Left renal cortex interstitium (tissue), 4 donors: ENCODE measurements at places on chromosomes 11 and 22. TPM values are rescaled to one million over a fixed set of nuclear protein-coding genes. Genes with fewer than 3 reads are reported as not detected.

GRCh38 chr11:105051559-105051958 is 6.4 kb upstream of the CARD16 start:
- DNase-seq = no peak

GRCh38 chr11:122724520-122724919 is 69.0 kb downstream of the UBASH3B start:
- no peak for DNase-seq

- no peak for DNase-seq
Measured at GRCh38 chr22:45240104-45240809, 437 bp downstream of the KIAA0930 start.

DNA sequence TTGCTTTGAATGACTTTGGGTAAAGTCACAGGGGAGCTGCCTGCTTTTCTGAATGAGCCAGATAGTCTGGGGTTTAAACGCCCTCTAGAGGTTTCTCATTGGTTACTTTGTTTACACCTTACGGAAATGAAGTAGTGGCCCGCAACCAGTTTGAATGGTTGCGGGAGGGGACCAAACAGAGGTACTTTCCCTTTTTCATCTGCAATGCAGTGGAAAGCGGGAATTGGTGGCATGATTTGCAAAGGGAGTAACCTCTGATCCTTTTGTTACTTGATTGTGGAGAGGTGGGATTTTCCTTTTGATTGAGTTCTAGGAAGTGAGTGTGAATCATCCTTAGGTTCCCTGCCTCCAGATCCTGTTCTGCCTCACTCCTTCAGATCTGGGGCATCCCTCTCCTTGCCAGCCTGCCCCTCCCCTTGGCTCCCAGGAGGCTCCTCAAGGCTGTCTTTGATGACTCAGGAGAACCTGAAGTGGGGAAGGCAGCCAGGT is 15.9 kb upstream of the GLYATL1 start:
- no peak for DNase-seq

DNA sequence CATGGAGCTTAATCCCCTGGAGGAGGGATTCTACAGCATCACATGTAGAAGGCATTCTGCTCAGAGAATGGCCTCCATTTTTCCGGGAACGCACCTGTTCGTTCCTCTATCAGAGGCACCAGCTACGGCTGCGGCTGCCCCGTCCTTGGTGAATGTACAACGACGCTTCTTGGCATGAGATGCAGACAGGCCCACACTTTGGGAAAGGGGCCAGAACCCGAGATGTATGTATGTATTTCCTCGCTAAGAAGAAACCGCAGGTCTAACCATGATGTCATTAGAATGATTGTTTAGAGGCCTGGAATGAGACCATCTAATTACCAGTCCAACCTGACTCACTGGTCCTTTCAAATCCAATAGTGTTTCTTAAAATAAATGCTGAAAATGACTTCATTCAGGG is 1293.4 kb downstream of the TBC1D22A start:
- no peak for DNase-seq

The GAS2L1 gene
- polyA plus RNA-seq = 6.5 TPM

The SELENOH gene
- polyA plus RNA-seq = 110 TPM

GRCh38 chr11:35337136-35337913 is 82.0 kb downstream of the SLC1A2 start:
- DNase-seq = no peak

- DNase-seq = no peak
Measured at GRCh38 chr22:45493286-45493771, 9.4 kb upstream of the FBLN1 start.

The SCARF2 gene
- 21.6 TPM for polyA plus RNA-seq

DNA sequence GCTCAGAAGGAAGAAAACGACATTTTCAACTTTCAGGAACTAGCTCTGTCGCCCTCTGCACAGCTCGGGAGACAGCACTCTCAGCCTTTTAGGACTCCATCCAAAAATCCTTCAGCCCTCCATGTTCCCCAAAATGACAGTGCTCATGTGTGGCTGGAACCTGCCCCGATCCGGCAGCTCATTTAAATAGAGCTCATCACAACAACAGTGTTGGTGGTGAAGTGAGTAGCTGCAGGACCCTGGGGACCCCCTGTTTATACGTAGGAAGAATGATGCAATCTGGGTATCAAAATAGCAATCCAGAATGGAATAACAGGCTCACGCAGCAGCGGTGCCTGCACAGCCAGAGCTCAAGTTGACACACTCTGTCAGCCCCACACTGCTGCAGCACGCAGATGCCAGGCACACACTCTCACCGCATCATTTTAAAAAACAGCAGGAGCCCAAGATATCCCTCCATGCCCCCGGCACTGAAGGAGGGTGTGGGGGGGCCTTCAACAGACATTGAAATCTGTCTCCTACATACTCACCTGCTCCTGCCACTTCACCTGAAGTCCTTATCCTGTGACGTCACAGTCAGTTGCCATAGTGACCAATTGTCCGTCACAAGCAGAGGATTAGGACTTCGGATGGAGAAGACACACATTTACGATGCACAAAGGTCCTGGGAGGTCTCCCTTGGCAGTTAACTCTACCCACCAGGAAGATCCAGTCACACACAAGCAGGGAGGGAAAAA is 24.0 kb downstream of the TRIM66 start:
- no peak for DNase-seq

GRCh38 chr22:42979606-42980005 is 35.3 kb downstream of the PACSIN2 start:
- no peak for DNase-seq

DNA sequence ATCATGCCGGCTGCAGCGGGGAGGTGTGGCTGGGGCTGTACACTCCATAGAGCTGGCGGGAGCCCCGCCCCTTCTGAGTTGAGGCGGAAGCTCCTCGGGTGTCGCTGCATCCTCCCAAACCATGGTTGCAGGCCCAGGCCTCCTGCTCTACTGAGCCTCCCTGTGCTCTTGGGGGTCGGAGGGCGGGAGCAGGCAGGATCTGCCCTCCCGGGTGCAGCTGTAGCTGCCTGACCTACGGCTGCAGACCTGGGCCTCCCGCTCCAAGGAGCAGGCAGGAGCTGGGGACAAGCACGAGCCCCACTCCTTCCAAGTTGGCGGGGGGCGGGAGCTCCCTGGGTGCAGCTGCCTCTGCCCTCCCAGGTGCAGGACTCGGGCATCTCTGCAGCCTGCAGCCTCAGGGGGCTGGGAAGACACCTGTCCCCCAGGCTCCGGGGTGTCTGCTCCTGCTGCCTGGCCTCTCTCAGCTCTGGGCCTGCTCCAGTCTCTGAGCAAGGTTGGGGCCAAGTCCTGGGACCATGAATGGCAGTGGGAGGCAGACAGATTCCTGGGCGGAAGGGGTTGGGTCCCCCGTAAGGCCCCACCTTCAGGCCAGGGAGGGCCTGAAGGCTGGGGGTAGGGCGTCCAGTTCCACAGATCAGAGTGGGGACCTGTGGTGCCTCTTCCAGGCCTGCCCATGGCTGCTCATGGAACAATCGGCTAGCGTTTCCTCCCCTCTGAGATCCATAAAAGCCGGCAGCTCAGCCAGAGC is 46.4 kb upstream of the SC5D start:
- DNase-seq = no peak

GRCh38 chr11:133266986-133267385 is 265.3 kb downstream of the OPCML start:
- no peak for DNase-seq

DNA sequence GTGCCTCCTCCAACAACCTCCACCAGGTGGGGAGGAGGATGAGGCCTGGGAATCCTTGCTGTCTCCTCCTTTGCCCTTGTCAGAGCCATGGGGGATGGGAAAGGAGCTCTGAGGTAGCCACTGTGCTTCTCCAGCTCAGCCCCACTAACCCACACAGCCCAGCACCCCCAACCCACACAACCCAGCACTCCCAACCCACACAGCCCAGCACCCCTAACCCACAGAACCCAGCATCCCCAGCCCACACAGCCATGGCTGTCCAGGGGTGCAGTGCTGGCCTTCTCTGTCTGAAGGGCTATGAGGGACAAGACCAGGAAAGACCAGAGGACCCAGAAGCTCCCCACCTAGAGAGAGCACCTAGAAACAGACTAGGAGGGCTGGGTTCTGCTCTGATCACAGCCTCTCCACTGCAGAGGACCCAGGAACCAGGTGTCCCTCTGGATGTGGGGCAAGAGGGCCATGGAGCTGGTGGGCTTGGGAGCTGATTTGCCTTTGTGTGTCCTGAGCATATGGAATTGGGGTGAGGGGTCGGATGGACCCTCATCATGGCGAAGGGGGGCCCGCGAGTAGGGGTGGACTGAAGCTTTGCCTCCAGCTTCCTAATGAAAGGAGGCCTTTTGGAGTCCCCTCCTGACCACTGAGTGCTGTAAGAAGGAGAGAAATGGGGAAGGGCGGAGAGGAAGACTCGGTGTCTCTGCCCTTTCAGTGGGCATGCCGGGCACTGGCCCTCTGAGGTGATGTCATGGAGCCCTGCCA is 117.6 kb upstream of the THY1 start:
- DNase-seq = no peak
